Panc1 (cell line): ENCODE measurements at places on chromosomes 2 and 18. TPM values are rescaled to one million over a fixed set of nuclear protein-coding genes. Genes with fewer than 3 reads are reported as not detected.

- no peaks in the 10 kb centered on the region for H3K27me3 ChIP-seq
- H3K4me1 ChIP-seq: peaks cover 78% of the 10 kb centered on the region
- H3K27ac ChIP-seq: peak overlapping the region; percentile 94
- peak overlapping the region; percentile 72 for H3K4me3 ChIP-seq
- DNase-seq: no peak
- no peaks in the 10 kb centered on the region; the same call in 1 of the 2 replicates for H3K36me3 ChIP-seq
Observed at GRCh38 chr18:9710037-9710436, 1.9 kb downstream of the RAB31 start.

The KIF3C gene
- total RNA-seq: 55.7 TPM

The TRIB2 gene
- 43.2 TPM for total RNA-seq

The C1D gene
- total RNA-seq: 16.8 TPM

DNA sequence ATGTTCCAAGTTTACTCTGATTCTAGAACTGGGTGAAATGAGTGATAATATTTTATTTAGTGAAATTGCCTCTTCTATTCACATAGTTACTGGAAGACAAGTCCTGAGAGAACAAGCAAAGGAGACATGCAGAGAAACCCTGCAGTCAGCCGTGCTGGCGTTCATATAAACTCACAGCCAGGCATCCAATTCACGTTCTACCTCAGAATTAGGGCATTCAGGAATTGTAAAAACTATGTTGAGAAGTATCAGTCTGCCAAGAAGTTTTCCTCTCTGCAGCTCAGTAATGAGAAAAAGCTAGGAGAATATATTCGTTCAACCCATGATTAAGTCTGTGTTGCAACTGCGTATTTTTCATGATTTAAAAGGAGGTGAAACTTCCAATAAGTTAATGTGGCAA, 156.2 kb upstream of the DSEL start:
- no peak for DNase-seq
- H3K27me3 ChIP-seq: no peaks in the 10 kb centered on the region
- H3K27ac ChIP-seq: no peak overlapping the region
- H3K36me3 ChIP-seq: no peaks in the 10 kb centered on the region
- H3K4me3 ChIP-seq: no peak overlapping the region

The EPB41L3 gene
- total RNA-seq: 0.36 TPM

- no peak for DNase-seq
- no peaks in the 10 kb centered on the region for H3K4me1 ChIP-seq
- no peak overlapping the region for H3K4me3 ChIP-seq
Observed at GRCh38 chr2:203960811-203961210, 24.2 kb downstream of the ICOS start.

The ACOXL gene
- total RNA-seq: 4.9 TPM

DNA sequence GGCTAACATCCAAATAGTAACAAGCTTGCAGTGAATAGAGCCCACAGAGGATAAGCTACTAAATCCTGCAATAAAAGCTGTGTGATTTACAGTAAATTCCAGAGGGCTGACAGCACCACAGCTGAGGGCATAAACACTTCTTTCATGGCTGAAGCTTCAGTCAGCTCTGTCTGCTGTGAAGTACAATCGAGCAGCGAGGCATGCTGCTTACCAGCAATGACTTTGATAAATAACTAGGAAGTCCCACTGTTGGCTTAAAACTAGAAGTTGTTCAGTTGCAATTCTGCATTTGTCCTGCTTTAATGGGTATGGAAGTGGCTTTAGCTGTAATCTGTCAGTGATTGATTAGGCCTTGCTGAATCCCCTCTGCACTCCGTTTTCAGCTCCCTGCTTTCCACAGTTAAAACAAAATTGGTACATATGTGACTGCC, 65.2 kb upstream of the FIGN start:
- no peaks in the 10 kb centered on the region for H3K36me3 ChIP-seq
- no peak for DNase-seq
- H3K27me3 ChIP-seq: no peaks in the 10 kb centered on the region
- H3K27ac ChIP-seq: peak overlapping the region; percentile 74
- H3K4me1 ChIP-seq: peaks cover 20% of the 10 kb centered on the region

- no peak overlapping the region for H3K4me3 ChIP-seq
- no peaks in the 10 kb centered on the region for H3K4me1 ChIP-seq
- no peak for DNase-seq
- no peaks in the 10 kb centered on the region for H3K36me3 ChIP-seq
- H3K27me3 ChIP-seq: no peaks in the 10 kb centered on the region
Observed at GRCh38 chr2:179843541-179843940, 17.9 kb downstream of the ZNF385B start.
